Omental fat pad (tissue), 4 donors: ENCODE measurements at places on chromosomes 12 and 14. TPM values are rescaled to one million over a fixed set of nuclear protein-coding genes. Genes with fewer than 3 reads are reported as not detected.

GRCh38 chr12:5748027-5748426 lies 197.0 kb downstream of the ANO2 start:
- no peak for DNase-seq

GRCh38 chr14:77040741-77041653 lies 12.5 kb upstream of the IRF2BPL start:
- DNase-seq = no peak

- DNase-seq = no peak
These were observed 80.9 kb downstream of the FRMD6 start for GRCh38 chr14:51732494-51733112.

GRCh38 chr12:2198005-2198501 lies 145.3 kb downstream of the CACNA1C start:
- DNase-seq = no peak

GRCh38 chr12:53355121-53355520 lies 19.0 kb upstream of the SP7 start:
- DNase-seq = no peak

GRCh38 chr12:118038137-118038536 lies 21.6 kb downstream of the RFC5 start:
- no peak for DNase-seq

DNA sequence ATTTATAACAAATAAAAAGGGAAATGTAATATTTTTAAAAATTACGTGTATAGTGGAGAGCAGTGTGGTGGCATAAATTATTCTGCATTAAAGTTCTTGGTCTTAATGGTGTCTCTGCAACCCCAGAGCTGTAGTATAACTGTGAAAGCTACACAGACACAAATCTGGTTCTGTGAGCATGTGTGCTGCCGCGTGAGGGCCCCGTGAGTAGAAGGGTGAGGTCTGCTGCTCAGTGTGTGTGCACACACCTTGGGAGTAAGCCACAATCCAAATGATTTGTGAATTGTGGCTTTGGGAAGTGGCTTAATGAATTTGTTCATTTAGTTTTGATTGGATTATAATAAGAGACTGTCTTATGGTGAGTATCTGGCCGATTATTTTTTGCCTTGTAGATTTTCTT lies 16.8 kb downstream of the PELI2 start:
- DNase-seq = no peak

- no peak for DNase-seq
These were observed 33.6 kb upstream of the TDRD9 start for GRCh38 chr14:103894723-103895059.

- peak; percentile 49 for DNase-seq
These were observed 60.2 kb upstream of the FERMT2 start for GRCh38 chr14:53011053-53011462.

- DNase-seq = no peak
These were observed 7.3 kb downstream of the YEATS4 start for GRCh38 chr12:69366796-69367195.

- DNase-seq = no peak
These were observed 196.1 kb downstream of the TBX5 start for GRCh38 chr12:114209861-114210260.

DNA sequence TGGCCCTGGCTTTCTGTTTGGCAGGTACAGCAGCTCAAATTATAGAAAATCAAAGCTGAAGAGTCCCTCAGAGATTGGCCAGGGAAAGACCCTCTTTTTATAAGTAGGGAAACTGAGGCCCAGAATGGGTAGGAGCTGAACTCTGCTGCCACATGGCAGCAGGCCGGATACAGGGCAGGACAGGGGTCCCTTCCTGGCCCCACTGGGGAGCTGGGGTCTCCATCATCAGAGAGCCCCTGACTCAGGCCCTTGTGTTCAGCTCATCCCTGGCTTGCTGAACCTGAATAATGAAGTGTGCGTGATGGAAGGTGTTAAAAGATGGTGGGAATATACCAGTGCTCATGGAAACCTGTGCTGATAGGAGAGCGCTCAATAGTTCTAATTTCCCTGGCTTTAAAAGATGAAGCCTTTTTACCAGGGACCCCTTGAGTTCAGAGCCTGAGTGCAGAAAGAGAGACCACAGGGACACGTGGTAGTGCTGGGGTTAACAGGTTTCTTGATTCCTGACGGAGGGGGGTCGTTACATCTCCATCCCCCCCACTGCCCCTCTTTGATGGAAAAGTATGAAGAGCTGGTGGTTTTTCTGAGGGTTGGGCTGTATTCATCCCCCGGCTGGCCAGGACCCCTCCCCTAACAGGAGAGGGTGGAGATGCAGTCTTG lies 4.4 kb downstream of the DLK1 start:
- no peak for DNase-seq

DNA sequence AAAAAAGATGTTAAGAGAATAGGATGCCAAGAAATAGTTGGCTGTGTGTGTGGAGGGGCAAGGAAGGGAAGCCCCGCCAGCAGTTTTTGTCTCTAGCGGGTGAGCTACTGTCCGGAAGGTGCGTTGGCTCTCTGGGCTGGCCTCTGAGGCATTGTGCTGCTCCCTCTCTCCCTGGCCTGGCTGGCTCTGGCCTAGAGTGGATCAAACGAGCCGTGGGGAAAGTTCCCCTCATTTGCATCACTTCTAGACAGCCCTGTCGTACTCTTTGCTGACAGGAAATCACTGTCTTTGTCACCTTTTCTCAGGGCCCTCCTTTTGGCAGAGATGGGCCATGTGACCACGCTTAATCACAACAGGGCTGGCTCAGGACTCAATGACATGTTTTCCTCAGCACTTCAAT lies 236.1 kb upstream of the NPAS3 start:
- DNase-seq = no peak

DNA sequence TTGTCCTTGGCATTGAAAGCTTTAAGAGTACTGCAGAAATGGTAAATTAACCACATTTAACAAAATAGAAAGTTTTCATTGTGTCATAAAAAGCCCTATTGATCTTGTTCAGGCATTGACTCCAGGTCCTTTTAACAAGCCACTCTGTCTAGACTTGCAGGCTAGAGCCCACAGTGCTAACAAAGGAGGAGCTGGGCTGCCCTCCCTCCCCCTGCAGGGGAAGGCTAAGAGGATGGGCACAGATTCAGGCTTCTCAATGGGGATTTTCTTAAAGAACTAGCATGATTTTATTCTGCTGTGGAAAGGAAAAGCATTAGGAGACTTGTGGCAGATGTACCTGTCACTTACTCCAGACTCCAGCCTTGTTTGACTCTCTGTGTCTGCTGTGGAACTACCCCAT lies 463.6 kb downstream of the NRXN3 start:
- DNase-seq = no peak

DNA sequence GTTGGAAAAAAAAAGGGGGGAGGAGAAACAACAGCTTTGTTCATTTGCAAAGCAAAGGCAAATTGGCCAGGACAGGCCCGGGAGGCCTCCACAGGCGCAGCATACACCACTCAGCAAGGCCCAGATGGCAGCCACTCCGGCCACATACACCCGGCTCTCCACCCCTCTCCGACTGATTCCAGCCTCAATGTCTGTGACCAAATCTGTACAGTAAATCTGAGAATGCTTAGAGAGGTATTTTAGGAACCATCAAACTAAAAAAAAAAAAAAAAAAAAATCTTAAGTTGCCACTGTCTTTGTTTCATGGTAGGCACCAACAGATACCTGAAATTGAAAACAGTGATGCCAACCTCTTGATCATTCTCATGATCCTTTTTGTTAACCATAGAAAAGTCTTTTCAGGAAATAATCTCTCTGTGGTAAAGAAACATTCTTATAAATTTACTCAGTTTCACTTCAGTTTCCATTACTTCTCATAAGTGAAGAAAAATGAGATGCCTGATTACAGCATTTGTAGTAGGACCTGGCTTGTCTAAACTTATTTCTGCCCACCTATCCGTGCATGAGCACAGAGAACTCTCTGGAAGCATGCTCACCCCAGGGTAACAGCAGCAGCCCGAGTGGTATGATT lies 20.2 kb downstream of the VPS37B start:
- no peak for DNase-seq

DNA sequence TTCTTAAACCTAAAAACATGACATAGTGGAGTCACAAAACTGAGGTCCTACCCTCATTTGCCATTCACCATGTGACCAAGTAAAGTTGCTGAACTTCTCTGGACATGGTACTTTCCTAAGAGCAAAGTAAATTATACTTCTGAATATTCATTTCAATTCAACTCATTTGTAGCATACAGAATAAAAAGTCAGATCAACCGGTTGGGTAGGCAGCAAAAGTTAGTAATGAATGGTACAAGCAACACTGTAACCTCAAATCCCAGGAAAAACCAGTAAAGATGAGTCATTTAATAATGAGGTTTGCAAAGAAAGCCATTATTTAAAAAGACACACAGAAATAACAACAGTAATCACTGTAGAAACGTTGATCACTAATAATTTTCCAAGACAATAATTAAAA lies 8.7 kb downstream of the POLE2 start:
- DNase-seq = no peak

- DNase-seq = no peak
These were observed 816.9 kb downstream of the AACS start for GRCh38 chr12:125882141-125882540.

DNA sequence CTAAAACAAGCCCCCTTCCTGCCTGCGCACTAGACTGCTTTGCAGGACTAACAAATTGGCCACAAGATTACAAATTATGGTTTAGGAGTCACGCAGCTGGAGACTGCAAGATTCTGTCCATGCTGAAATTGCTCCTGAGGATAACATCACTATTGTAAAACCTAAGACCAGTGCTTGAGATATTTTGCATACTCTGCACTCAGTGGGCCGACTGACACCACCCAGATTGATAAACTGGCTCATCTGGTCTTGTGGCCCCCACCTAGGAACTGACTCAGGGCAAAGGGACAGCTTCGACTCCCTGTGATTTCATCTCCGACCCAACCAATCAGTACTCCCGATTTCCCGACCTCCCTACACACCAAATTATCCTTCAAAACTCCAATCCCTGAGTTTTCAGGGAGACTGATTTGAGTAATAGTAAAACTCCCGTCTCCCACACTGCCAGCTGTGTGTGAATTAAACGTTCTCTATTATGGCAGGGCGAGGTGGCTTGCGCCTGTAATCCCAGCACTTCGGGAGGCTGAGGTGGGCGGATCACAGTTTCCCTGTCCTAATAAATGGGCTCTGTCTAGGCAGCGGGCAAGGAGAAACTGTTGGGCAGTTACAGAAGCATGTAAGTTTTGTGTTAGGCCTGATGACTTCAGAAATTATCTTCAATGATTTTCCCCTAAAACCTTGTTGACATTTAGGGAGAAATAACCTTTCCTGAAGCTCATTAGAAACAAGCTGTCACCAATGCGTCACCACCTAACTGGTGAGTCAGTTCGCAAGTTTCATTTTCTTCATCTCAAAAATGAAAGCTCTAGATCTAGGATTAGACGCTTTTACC lies 5.3 kb upstream of the UBC start:
- no peak for DNase-seq

DNA sequence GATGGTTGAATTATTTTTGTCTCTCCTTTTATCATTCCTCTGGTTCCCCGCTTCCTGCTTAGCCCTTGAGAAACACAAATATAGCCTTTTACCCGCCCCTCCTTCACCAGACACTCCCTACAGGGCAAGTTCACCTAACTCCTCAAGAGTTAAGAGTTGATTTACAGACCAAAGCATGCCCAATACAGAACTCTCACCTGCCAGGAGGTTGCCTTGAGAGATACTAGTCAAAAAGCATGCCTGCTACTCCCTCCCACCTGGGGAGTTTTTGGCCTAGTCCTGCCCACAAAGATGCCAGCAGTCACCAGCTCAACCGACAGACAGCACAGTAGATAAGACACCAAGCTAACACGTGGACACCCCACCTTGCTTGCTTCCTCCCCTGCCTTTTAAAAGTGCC lies 11.2 kb downstream of the LGMN start:
- DNase-seq = no peak

GRCh38 chr12:116474331-116474730 lies 84.8 kb upstream of the MAP1LC3B2 start:
- no peak for DNase-seq

- DNase-seq = no peak
These were observed 37.7 kb downstream of the RAB35 start for GRCh38 chr12:120078868-120079267.

- DNase-seq = no peak
These were observed 4.4 kb downstream of the IPO8 start for GRCh38 chr12:30691122-30691879.

DNA sequence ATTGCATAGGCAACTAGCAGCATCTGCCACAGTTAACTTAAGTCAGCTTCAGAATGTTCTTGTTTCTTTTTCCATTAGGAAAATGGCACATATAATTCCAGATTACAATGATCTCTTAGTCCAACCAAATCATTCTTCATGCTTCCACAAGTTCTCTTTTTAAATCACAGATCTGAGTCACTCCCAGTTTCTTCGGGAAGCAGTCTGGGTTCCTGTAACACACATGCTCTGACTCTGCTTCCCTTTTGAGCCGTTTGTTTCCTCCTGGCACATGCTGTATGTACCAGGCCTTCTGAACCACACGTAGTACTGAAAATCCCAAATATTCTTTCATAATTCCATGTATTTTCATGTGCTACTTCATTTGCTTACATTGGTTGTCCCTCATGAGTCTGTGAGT lies 388.8 kb upstream of the PDE3A start:
- DNase-seq = no peak

DNA sequence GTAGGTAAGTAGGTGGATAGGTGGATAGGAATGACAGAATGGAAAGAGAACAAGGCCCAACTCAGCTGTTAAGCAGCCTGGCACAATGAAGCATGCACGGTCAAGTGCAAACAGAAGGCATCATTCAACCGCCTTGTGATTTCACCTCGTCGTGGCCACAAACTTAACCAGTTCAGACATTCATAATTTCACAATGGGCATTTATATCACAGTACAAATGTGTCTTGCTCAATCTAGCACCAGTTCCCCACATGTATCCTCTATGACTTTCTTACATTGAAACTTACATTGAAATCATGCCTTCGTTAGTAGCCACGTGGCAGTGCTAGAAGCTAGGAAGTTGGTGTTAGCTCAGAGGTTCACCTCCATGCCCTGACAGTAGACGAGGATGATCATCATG lies 207.5 kb downstream of the ETV6 start:
- DNase-seq = no peak

EFS gene
- total RNA-seq = 7.2 TPM

LRRK2 gene
- 9.0 TPM for total RNA-seq

STON2 gene
- 31.4 TPM for total RNA-seq

GLI1 gene
- total RNA-seq = not detected

TRAF3 gene
- total RNA-seq = 44.9 TPM

COX8C gene
- not detected for total RNA-seq

GPR162 gene
- total RNA-seq = 3.0 TPM

MED13L gene
- total RNA-seq = 193 TPM

PYGL gene
- total RNA-seq = 177 TPM

SERPINA6 gene
- 1.5 TPM for total RNA-seq

SLC38A4 gene
- total RNA-seq = not detected

STXBP6 gene
- total RNA-seq = 19.9 TPM

CCDC197 gene
- total RNA-seq = not detected

TNFAIP2 gene
- total RNA-seq = 215 TPM

ZNF410 gene
- total RNA-seq = 39.7 TPM

TAS2R19 gene
- 7.6 TPM for total RNA-seq

HOXC4 gene
- 1.3 TPM for total RNA-seq
